ENCODE measurements at places on chromosomes 13 and 19. TPM values are rescaled to one million over a fixed set of nuclear protein-coding genes. Genes with fewer than 3 reads are reported as not detected.

The AP1M2 gene
- 0.36 TPM for polyA plus RNA-seq

The ADAMTSL5 gene
- not detected for polyA plus RNA-seq

GRCh38 chr19:48085904-48086864 is 24.4 kb downstream of the PLA2G4C start:
- no peak for DNase-seq

DNA sequence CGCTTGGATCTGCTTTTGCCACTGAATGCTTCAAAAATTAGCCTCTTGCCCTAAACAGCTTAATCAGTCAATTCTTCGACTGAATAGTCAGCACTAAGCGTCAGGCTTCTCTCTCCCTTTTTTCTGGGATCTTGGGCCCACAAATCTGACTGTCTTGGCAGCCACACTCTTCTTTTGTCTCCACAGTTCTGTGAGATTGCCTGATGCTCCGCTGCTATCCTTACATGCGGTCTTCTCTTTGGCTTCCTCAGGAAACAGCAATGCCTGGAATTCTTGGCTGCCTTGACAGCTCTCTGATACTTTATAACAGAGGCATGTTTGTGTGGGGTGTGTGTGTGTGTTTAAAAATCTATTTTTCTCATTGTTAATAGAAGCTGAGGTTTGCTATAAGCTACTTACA is 32.6 kb downstream of the ERCC5 start:
- DNase-seq, result no peak

DNA sequence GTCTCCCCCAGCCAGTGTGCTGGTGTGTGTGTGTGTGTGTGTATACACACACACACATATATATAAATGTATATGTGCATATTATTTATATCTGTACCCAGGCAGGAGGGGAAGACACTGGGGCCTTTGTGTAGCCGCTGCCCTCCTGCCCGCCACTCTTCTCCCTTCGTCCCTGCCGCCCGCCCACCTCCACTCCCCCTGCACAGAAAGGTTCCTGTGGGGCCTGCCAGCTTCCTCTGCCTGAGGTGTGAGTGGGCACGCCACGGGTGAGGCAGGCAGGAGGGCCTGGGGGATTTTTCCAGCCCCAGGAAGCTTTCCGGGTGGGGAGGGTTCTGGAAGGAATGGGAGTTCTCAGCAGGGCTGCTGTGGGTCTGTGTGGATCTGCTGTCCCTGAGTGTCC is 6.9 kb downstream of the IRF2BP1 start:
- no peak for DNase-seq

The SOX21 gene
- polyA plus RNA-seq, result not detected

- no peak for DNase-seq
These were observed 89.2 kb upstream of the WASF3 start for GRCh38 chr13:26468265-26468801.

The TNFSF13B gene
- 587 TPM for polyA plus RNA-seq

GRCh38 chr19:40596608-40597328 is 4.4 kb upstream of the LTBP4 start:
- peak; percentile 73 for DNase-seq

- no peak for DNase-seq
These were observed 316.4 kb downstream of the TEX29 start for GRCh38 chr13:111636804-111637203.

DNA sequence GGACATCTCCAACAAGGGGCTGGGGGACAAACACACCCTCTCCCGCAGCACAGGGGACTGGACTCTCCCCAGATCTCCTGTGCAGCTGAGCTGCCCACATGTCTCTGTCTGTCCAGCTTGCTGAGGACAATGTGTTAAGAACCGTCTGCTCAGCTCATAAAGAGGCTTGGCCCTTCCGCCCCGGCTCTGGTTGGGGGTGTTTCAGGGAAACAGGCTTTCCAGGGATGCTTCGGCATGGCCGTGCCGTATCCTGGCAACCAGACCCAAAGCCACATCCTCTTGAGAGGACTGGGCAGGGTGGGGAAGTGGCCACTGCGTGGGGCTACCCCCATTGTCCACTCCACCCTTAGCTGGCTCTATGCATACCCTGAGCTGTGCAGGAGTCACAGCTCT is 41.1 kb upstream of the CHST8 start:
- no peak for DNase-seq

The OR10H5 gene
- not detected for polyA plus RNA-seq

- no peak for DNase-seq
These were observed 20.8 kb downstream of the DPF1 start for GRCh38 chr19:38203197-38203596.

DNA sequence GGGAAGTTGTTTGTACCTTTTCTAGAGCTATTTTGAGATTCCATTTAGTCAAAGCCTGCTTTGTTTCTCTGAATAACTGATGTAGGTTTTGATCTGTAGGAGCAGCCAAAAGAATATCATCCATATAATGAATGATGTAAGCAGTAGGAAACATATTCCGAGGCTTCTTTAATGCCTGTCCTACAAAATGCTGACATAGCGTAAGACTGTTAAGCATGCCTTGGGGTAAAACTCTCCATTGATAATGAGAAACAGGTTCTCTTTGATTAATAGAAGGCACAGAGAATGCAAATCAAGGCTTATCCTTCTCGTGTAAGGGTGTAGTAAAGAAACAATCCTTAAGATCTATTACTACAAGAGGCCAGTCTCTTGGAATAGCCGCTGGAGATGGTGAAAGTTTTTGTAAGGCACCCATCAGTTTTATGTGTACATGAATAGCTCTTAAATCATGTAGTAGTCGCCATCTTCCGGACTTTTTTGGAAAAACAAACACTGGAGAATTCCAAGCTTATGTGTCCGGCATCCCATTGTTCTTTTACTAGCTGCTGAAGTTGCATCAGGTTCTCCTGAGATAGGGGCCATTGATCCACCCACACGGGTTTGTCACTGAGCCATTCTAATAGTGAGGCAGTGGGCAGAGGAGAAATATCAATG is 13.5 kb downstream of the FPR3 start:
- DNase-seq, result no peak

DNA sequence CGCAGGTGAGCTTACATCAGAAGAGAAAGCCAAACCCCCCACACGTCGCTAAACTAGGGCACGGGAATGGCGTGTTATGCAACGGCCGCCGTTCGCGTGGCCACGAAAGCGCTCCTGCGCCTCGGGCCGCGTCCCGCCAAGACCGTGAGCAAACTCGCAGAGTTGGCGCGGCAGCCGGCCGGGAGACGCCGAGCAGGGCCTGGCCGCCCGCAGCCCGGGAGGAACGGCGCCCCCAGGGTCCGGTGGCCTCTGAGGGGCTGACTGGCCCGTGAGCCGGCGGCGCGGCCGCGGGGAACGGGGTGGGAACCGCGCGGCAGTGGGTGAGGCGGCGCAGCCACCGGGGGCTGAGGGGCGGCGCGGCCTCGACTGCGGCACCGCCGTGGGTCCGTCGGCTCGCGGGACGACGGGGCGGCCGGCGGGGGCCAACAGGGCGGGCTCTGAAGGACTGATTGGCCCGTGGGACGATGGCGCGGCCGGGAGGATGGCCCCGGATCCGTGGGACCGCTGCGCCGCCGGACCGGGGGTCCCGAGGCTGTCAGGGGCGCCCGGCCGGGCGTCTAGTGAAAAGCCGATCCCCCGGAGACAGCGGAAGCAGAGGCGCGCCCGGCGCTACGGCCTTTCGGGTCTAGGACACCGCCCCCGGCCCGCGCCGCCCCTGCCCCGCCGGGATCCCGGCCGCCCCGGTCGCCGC is 903 bp downstream of the LATS2 start:
- DNase-seq, result no peak

DNA sequence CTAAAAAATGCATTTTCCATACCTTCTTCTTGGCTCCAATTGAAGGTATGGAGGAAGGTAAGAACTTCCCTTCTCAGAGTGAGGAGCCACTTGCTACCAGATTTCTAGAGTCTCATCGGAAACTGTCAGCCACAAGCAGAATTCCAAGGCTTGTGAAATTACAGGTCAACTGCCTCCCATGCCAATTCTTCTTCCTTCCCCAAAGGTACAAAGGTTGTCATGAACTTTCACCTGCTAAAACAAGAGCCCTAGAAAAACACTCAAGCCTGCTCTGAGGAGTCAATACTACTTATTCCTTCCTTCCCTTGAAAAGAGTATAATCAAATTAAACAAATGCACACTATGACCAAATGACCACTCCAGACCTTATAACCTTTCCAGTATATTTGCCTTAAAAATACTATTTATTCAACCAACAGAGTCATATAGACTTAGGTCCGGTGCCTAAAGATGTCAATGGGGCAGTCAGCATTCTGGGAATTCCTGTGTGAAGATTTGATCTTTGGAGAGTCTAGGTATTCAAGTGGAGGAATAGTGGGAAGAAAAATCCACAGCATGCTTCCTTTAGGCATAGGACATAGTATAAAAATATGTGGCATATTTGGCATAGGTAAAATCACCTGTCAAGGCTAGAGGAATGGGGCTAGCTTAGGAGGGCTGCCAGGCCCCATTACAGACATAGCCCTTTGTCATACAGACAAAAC is 539.3 kb downstream of the LIG4 start:
- no peak for DNase-seq

Data from CD14-positive monocyte (primary cell).